ENCODE measurements at places on chromosomes 12 and 14.

DNA sequence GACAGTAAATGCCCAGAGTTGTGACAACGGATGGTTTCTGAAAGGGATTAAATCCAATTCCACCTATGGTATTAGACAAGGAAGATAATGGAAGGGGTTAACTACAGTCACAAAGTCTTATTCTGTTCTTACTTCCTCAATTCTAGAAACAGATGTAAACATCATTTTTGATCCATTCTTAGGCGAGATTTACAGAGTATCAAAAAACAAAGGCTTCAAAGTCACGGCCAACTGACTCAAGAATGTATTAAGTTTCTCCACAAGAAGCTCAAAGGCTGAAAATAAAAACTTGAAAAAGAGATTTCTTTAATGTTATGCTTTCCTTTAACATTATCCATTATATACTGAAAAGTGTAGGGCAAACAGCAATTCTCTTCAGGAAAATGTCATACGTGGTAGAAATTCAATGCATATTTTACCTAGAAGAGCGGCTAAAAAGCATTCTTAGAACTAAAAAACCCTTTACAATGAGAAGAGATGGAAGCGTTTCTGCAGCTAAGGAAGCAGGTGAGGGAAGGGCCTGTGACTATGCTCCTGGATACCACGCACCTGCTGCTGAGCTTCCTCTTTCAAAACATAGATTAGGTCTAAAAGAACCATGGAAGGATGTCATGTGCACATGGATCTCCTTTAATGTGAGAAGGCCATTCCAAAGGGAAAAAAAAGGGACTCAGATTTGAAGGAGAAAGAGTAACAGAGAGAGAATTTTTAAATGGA lies 185.8 kb downstream of the STXBP6 start:
- no peak for DNase-seq

- no peak for DNase-seq
Measured at GRCh38 chr12:127722611-127723010, 544.4 kb upstream of the TMEM132C start.

- no peak for DNase-seq
Measured at GRCh38 chr12:51082561-51083125, 753 bp downstream of the CSRNP2 start.

DNA sequence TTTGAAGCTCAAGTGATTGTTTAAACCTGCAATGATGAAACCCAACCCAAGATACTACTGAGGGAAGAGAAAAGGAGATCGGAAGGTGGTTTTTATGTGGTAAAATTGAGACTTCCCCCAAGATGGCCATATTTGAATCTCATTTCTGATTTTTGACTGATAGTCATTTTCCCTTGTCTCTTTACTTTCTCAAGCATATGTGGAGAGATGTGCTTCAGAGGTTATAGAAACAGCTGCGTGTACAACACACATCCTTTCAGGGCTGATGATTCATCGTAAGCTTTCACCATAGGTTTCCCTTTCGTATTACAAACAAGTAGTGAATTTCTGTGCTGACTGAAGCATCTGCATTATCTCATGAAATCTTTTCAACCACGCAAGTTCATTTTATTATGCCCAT lies 276.2 kb downstream of the EMP1 start:
- DNase-seq = no peak

GRCh38 chr14:73789989-73790581 lies 61.5 kb upstream of the PTGR2 start:
- DNase-seq = peak; percentile 70

DNA sequence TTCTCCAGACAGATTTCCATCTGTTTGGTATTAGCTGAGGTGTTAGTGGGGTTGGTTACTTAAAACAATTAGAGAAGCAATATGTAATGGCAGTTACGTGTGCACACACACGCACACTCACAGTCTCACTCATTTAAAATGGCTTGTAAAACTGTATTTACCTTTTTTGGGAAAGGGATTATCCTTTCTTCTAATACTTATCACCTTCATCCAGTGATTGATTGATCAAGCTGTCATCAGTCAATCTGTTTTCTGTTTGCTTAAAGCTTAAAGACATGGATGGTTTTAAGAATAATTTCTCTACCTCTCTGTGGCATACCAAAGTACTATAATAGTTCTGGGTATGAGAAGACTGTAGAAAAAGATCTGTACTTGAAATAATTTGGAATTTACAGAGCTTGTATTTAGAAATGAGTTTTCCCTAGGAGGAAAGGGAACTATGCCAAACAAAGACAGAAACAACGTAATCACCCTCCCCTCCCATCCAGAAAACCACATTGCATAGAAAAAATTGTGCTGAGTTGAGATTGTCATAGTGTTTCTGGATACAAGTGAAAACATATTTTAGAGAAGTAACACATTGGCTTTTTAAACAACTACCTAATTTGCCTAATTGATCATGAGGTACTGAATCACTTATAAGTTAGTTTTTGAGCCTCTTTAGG lies 455.8 kb downstream of the PCNX1 start:
- DNase-seq = no peak

GRCh38 chr14:61812347-61813095 lies 50.3 kb downstream of the SNAPC1 start:
- peak; percentile 21 for DNase-seq

DNA sequence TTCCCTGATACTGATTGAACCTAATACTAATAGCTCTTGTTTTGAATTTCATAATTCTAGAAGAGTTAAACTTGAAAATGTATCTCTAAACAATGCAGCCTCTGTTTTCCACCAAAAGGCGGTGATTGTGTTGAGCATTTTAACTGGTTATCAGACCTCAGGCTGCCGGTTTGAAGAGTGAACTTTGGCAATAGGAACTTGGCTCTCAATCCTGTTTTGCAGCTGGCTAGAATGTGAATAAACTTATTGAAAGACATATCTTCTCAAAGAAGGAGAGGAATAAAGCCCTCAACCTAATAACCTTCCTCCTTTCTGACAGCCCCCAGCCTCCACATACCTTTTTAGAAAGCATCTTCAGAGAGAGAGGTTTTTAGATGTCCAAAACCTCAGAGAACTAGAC lies 105.4 kb downstream of the SRGAP1 start:
- no peak for DNase-seq
